ENCODE measurements at places on chromosomes 7 and 10.

DNA sequence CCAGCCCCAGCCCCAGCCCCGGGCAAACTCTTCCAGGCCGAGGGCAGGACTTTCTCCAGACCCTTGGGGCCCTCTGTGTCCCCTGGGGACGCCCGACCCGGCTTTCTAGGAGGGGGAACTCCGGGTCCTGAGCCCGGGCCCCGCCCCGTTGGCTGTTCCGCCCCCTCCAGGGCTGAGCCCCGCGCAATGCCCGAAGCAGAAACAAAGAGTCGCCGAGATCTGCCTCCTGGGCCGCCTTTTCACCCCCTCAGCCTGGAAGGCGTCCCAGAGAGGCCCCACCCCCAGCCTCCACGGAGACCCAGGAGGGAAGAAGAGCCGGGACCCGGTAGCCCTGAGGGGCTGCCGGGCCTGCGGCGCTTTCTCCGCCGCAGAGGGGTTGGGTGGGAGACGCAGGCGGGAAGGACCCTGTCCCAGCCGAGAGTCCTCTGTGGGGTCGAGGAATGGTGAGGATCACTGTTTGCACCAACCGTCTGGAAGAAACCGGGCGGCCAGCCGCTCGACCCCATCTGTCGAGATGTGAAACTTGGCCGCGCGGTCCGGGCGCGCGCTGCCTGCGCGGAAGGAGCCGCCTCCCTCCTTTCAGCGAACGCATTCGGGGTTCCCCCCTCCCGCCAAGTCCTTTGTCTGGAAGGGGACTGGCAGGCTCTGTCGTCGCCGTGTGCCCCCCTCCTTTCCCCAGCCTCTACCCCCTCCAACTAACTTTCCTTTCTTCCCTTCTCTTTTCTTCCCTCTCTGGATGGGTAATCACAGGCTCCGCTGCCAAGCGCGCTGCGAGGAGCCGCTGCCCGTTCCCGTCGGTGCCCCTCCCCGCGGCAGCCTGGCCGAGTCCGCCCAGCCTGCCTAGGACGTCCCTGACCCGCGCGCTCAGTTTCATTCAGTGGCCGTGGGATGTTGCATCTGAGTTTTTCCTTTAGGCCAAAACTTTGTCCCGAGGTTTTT is 10.2 kb downstream of the EN2 start:
- no peak overlapping the region for H3K27ac ChIP-seq
- no peak for DNase-seq
- peaks cover 17% of the 10 kb centered on the region for H3K4me1 ChIP-seq
- H3K27me3 ChIP-seq = peaks cover 61% of the 10 kb centered on the region
- H3K36me3 ChIP-seq = no peaks in the 10 kb centered on the region

DNA sequence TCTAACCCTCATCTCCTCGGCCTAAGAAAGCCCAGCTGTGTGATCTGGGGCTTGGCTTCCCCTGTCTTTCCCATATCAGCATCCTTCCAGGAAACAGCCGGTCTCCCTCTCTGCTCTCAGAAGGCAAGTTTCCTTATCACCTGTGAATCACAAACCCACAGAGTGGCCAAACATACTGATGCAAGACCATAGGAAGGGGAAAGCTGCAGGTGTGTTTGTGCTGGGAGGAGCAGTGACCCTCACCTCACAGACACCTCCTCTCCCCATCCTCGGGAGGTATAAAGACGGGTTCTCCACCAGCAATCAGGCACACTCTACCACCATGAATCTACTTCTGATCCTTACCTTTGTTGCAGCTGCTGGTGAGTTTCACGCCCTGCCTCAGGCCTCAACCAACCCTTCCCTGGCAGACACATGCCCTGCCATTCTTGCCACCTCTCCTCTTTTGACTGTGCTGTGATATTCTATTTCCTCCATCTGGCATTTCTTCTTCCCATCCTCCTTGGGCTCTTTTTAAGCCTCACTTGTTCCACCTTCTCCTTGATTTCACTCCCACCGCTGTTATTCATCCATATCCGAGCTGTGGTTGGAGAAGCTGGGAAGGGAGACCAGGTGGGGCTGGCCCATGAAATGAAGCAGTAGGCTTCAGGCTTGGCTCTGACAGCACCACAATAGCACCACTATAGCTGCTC is at the start of gene PRSS2:
Gene PRSS2, plus strand, starts transcription at position 310 of the 692 bp plus-strand sequence. Its CDS starts 13 bp downstream, at position 323.
- no peak within 1 kb of the TSS for H3K27ac ChIP-seq
- DNase-seq = no peak
- no peak within 1 kb of the TSS for H3K4me3 ChIP-seq
- H3K36me3 ChIP-seq = no peaks in the 10 kb centered on the region

GRCh38 chr10:131849591-131850382 is 51.0 kb upstream of the PPP2R2D start:
- no peak overlapping the region for H3K27ac ChIP-seq
- DNase-seq = no peak
- no peaks in the 10 kb centered on the region for H3K4me1 ChIP-seq
- H3K36me3 ChIP-seq = no peaks in the 10 kb centered on the region
- no peak overlapping the region for H3K4me3 ChIP-seq

DNA sequence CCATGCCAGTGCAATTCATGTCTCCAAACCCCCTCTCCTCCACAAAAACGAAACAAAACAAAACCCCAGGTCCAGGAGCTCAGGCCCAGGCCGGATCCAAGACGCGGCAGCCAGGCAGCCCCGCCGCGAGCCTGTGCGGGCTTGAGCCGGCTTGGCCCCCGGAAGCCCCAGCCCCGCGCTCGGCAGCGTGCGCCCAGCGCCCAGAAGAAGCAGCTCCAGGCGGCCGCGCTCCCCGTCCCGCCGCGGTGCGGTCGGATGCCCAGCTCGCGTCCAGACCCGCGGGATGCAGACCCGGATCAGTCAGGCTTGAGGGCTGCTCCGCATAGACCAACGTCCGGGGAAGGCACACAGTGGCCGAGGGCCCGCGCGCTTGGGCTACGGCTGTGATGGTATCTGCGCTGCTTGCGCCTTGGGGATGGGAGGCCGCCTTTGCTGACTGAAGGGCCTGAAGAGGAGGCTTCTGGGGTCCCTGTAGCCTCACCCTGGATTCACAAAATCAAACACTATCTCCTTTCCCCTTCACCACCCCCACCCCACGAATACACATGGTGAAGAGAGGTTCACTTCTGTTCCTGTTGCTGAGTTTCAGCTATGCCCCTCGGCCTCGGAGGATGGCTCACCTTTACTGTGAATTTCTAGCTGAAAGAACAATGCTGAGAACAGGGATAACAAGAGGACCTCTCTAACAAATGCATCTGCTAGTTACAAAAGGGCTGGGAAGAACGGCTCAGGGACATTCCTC is 79.9 kb upstream of the EN2 start:
- DNase-seq = no peak
- H3K27ac ChIP-seq = no peak overlapping the region
- no peak overlapping the region for H3K4me3 ChIP-seq

- no peaks in the 10 kb centered on the region for H3K36me3 ChIP-seq
- no peaks in the 10 kb centered on the region for H3K27me3 ChIP-seq
- DNase-seq = no peak
Observed at GRCh38 chr10:50394832-50395231, 143.5 kb upstream of the ASAH2 start.

- H3K36me3 ChIP-seq = no peaks in the 10 kb centered on the region
- DNase-seq = no peak
- H3K27ac ChIP-seq = no peak overlapping the region
- H3K4me1 ChIP-seq = no peaks in the 10 kb centered on the region
- H3K27me3 ChIP-seq = no peaks in the 10 kb centered on the region
- no peak overlapping the region for H3K4me3 ChIP-seq
Observed at GRCh38 chr7:73920406-73921134, 59.6 kb downstream of the TMEM270 start.

DNA sequence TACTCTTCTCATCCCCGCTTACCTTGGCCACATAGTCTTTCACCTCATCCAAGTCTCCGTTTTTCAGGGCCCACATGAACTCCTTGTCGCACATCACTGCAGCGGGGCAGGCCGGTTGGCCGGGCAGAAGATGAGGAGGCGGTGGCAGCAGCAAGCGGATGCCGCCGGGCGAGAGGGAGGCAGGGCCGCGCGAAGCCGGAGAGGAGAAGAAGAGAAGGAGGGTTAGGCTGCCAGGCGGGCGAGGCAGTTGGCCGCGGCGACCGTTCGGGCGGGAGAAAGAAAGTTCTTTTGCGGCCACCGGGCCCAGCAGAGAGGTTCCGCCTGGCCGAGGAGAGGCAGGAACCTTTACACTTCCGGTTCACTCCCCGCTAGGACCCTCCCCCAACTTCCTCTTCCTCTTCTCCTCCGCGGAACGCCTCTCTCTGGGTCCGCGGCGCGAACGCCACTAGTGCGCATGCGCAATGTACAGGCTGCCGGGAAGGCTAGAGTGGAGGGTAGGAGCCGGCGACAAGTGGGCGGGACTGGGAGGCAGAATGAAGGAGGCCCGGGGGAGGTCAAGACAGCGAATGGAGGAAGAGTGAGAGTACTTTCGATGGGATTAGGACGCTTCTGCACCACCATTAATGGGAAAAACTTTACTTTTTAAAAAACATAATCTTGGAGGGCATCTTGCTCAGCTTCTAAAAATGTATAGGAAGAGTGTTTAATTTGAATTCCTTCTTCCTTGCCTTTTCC is at the start of gene MTPN:
Gene MTPN, minus strand, starts transcription at position 353 of the 735 bp plus-strand sequence. Its CDS starts 259 bp downstream, at position 94.
- peaks cover 24% of the 10 kb centered on the region for H3K4me1 ChIP-seq
- peak within 1 kb of the TSS; percentile 97 for H3K4me3 ChIP-seq
- H3K27ac ChIP-seq = peak within 1 kb of the TSS; percentile 89
- DNase-seq = peak; percentile 96

GRCh38 chr10:44974082-44974627 is 4.5 kb downstream of the DEPP1 start:
- peaks cover 8% of the 10 kb centered on the region for H3K4me1 ChIP-seq
- DNase-seq = no peak
- no peak overlapping the region for H3K27ac ChIP-seq
- H3K36me3 ChIP-seq = no peaks in the 10 kb centered on the region
- H3K4me3 ChIP-seq = peak overlapping the region; percentile 42

DNA sequence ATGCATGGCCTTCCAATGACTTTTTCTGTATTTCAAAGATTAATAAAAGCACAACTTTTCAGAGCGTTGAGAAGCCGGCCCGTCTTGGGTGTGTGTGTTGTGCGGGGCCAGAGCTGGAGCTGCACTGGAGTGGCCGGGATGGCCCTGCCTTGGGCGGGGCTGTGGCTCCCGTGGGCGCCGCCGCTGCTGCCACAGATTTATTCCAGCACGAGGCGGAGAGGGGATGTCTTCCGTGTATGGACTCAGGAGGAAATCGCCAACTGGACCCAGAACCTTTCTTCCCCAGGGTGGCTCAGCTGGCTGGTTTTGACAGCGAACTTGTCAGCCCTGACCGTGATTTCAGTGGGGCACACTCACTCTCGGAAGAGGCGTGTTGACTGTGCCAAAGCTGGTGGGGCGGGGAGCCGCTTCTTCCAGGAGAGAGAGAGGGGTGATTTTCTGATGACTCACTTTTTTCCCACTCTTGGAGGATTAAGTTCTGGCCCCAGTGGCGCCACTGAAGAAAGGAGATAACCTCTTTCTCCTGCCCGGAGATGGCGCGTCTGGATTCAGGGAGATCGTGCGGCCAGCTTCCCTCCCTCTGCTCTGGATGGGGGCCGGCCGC is 72.4 kb downstream of the DNAJB6 start:
- no peak overlapping the region for H3K4me3 ChIP-seq
- H3K4me1 ChIP-seq = peaks cover 13% of the 10 kb centered on the region
- H3K27me3 ChIP-seq = no peaks in the 10 kb centered on the region
- no peaks in the 10 kb centered on the region for H3K36me3 ChIP-seq

DNA sequence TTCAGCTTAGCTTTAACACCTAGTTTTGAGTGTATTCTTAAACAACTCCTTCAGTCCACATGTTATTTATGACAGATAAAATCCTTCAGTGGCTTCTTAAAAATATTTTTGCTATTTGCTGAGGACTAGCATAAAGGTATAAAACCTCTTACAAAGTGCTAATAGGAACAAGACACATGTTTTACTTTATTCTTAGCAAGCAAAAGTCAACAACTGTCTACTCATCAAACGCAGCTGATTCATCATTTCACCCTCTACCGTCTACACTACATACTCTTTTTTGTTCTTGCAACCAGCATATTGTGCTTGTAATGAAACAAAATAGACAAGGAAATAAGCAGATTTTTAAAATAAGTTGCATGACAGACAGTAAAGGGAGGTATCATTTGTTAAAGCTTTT is 319.7 kb downstream of the SNX13 start:
- DNase-seq = no peak
- no peaks in the 10 kb centered on the region for H3K36me3 ChIP-seq
- no peaks in the 10 kb centered on the region for H3K4me1 ChIP-seq
- H3K27ac ChIP-seq = no peak overlapping the region

DNA sequence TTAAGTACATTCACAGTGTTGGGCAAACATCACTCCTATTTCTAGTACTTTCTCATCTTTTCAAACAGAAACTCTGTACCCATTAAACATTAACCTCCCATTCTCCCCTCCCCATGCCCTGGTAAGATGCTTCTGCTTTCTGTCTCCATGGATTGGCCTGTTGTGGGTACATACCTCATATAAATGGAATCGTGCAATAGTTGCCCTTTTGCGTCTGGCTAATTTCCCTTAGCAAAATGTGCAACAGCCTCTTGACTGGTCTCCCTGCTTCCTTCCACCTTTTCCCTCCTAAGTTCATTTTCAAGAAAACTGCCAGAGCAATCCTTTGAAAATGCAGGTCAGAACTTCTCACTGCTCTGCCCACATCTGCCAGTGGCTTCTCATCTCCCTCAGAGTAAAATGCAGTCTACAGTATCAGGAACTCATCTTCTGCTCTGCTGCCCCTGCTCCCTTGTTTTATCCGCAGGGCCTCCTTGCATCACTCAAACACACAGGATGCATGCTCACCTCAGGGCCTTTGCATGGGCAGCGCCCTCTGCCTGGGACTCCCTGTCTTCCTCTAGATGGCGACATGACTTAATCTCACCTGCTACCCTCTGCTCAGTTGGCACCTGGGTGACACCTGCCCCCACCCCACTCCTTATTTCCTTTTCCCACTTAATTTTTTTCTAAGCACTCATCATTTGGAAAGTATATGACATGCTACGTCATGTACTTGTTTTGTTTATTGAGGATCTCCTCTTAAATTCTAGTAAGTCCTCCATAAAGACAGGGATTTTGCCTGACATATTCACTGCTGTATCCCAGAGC is 44.3 kb upstream of the ECHDC3 start:
- no peak overlapping the region for H3K4me3 ChIP-seq
- no peaks in the 10 kb centered on the region for H3K36me3 ChIP-seq
- no peaks in the 10 kb centered on the region for H3K4me1 ChIP-seq
- H3K27me3 ChIP-seq = no peaks in the 10 kb centered on the region
- no peak for DNase-seq
